ENCODE measurements at places on chromosomes 12 and 14.

DNA sequence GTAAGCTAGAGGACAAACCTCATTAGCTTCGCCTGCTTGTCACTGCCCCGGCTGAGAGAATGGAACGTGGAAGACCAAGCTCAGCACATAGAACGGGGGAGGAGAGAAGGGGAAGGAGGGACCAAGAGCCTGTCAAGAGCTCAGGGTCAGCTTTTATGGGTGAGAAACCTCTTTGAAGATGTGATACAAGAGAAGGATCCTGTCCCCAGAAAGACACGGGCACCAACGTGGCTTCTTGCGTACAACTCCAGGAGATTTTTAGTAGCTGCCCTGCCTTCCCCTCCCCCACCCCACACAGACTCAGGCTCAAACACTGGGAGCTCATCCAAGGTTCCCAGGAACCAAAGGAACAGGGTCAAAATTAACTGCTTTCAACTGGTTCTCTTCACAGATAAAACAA is 34.7 kb downstream of the APPL2 start:
- no peak for DNase-seq

DNA sequence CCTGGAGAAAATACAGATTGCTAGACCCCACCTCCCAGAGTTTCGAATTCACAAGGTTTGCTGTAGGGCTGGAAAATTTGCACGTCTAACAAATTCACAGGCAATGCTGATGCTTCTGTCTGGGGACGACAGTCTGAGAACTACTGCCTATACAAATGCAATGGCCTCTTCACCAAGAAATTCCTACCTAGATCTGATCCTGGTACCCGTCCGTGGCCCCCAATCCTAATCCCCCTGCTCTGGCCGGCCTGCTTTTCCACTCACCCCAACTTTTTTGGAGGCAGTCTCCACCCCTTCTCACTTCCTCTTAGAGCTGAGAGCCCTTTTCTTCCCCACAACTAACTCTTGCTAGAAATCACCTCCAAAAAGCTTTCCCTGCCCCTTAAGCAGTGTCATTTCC is 3.1 kb upstream of the SSH1 start:
- no peak for DNase-seq

GRCh38 chr14:26394150-26394810 is 203.6 kb downstream of the NOVA1 start:
- DNase-seq: no peak

DNA sequence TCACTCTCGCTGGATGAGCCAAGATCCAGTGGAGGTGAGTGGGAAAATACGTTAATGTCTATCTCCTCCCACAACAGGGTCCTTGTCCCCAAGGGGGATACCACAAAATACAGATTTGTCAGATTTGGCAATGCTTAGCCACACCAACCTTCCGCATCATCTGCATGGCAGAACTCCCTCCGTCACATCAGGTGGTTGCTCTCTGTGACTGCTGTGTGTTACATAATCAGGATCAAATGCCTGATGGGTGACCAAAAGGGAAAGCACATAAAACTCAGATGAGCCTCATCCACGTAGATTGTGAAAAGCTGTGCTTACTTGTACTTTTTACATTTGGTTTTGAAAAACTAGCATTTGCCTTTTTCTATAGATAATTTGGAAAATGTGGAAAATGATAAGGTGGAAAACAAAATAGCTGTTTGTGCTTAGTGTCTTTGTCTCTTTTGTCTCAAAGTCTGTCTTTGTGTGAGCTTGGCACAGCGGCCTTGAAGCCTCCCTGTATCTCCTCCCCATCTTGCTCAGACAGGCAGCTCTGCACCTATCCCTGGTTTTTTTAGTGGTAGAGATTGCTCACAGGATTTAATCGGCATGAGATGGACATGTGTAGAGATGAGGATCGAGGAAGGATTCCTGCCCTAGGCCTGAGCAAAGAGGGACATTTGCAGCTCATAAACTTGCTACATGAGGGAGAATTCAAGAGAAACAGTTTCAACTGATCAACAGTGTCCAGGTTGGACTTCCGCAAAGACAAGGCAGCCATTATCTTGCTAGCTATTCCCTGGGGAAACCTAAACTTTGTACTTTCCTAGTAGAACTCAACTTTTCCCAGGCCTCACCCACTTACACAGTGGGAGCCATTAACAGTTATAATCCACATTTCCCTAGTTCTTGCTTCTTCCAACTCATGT is 3.6 kb upstream of the FGF6 start:
- no peak for DNase-seq

DNA sequence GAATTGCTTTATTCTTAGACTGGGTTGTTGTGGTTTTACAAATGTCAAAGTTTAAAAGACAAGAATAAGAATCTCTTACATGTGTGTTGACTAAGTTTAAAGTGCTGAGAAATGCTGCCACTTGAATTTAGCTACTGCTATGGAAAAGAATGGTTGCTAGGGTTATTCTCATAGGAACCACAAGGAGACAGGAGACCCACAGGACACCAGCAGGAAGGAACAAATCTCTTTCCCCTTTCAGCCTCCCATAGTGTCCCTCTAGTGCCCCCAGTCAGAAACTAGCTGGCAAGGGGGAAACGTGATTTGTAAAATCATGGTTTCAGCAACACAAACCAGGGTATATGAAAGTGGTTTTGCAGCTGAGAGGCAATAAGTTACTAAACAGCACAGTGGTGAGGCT is 102.7 kb downstream of the ST8SIA1 start:
- no peak for DNase-seq

DNA sequence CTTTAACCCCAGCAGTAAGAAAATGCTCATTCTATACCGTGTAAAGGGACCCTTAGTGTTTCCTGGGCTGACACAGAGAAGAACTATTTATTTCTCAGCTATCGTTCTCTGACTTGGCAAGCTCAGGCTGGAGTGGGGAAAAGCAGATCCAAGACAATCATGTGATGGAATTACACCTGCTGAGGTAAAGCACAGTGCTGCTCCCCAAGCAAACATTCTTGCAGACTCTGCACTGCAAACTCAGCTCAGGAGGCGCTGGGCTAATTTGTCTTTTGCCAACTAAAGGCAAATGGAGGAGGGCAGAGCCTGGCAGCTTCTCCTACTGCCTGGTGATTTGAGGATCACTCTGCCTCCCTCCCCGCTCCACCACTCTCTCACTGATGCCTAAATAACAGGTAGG is 57.8 kb upstream of the FUT8 start:
- no peak for DNase-seq

- DNase-seq: no peak
These were observed 648 bp downstream of the SNX6 start for GRCh38 chr14:34629344-34629656.

DNA sequence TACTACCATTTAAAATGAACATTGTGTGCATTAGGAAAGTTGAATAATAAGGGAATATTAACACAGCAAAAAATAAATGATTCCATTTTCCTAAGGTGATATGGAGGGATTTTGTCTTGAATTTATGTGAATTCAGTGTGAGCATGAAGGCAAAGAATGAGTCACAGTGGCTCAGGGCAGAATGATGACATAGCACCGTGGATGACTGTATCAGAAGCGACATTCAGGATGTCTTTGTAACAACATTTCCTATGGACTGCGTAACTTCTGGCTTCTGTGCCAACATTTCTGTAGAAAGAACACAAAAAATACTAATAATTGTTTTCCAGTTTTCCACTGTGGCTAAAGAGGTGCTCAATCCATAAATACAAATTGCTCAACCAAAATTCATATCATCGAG is 54.6 kb downstream of the TTC8 start:
- no peak for DNase-seq

- DNase-seq: no peak
These were observed 195.7 kb downstream of the SOX5 start for GRCh38 chr12:23753628-23754365.

- DNase-seq: no peak
These were observed 84.1 kb upstream of the OVCH1 start for GRCh38 chr12:29581631-29582030.

- DNase-seq: no peak
These were observed 89.9 kb downstream of the NT5DC3 start for GRCh38 chr12:103751171-103751570.

DNA sequence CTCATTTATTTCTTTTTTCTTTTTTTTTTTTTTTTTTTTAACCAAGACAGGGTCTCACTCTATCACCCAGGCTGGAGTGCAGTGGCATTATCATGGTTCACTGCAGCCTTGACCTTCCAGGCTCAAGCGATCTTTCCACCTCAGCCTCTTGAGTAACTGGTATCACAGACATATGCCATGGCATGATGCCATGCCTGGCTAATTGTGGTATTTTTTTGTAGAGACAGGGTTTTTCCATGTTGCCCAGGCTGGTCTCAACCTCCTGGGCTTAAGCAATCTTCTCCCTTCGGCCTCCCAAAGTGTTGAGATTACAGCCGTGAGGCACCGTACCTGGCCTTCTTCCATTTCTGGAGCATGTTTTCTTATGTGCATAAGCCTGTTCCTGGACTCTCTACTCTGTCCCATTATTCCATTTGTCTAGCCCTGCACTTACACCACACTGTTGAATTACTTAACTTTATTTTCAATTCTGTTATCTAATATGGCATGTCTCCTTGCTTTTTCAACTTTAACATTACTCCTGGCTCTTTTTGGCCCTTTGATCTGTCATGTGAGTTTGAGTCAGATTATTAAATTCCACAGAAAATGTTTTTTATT is 47.9 kb upstream of the PTGDR start:
- no peak for DNase-seq

DNA sequence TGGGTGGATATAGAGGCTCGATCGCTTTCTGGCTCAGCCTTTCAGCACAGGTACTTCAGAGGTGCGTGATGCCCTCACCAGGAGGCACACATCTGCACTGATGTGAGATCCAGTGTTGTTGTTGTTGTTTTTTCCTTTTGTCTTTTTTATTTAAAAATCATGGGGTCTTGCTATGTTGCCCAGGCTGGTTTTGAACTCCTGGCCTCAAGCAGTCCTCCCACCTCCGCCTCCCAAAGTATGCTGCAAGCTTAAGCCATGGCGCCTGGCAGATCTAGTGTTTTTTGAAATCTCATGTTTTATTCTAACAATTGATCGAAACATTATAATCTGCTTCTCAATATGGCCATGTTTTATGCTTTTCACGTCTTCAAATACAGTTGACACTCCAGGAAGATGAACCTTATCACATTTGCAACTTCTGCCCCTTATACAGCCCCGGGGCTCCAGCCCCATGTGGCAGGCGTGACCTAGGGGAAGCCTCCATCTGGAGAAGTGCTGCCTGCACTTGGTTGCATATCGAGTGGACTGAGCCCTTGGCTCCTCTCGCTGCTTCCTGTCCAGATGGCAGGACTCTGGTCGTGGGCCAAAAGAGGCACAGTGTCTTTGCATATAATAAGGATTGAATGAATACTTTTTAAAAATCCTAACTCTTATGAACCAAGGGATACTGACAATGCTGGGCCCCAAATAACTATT is 71.7 kb downstream of the TRAF3 start:
- no peak for DNase-seq

DNA sequence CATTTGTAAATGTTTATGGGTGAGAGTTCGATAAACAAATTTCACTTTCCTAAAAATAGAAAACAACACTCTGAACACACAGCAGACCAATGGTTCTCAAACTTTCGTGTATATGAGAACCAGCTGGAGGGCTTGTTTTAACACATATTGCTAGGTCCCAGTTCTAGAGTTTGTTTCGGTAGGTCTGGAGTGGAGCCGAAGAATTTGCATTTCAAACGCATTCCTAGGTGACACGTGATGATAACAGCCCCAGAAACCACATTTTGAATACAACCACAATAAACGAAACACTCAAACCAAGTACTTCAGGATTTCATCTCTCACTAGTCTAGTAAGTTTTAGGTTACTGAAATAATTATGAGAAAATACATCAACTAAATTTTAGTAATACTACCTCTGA is 17.1 kb downstream of the SEC23A start:
- no peak for DNase-seq

DNA sequence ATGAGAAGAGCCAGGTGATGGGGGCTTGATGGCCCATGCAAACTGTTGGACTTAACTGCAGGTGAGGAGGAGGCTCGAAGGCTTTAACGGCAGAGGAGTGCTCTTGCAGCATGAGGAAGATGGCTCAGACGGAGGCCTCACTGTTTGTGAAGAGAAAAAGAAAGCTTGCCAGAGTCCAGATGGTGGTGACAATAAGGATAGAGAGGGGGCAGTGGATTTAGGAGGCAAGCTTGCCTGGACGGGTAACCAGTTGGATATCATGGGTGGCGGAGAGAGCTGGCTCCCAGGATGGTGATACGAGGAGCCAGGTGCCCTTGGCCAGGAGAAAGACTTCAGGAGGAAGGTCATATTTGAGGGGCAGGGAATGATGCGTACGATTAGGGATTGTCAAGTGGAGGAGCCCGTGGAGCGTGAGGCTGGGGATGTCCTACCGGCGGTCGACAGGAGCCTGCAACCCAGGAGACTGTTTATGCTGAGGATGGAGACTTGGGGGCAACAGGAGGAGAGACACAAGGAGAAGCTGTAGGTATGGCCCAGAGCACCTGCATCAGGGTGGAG is 71.8 kb downstream of the CACNA1C start:
- no peak for DNase-seq

DNA sequence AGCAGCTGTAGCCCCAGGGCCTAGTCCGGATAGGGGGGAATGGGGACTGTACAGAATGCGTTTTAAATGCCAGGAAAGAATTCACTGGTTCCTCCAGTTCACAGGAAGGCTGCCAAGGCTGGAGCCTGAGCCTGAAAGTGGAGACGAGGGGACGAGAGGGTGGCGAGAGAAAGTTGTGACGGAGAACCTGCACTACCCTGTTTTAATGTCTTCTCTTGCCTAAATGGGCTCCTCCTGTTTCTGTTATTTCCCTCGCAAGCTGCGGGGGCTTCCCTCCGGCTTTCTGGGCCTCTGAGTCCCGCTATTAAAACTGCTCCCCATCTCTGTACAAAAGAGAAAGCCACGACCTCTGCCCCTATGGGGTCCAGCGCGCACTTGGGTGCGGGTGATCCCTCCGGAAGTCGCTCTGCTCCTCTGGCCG is 4.5 kb downstream of the C1QL4 start:
- DNase-seq: no peak

GRCh38 chr14:56338674-56339073 is 220.5 kb downstream of the PELI2 start:
- DNase-seq: no peak

DNA sequence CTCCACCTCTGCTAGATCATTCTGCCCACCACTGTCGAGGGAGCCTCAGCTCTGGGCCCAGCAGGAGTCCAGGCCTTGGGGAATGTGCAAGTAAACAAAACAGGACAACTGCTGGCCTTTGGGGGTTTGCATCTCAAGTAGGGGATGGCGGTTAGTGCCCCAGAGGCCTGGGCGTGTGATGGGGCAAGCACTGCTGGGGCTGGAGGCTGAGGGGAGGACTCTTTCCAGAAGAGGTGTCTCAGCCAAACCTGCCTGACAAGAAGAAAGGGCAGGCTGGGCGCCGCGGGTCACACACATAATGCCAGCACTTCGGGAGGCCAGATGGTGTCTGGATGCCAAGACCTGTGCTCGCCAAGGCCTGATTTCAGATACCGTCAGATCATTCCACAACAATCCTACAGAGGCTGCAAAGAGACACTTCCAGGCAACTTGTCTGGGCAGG is 8.6 kb upstream of the ALDH2 start:
- no peak for DNase-seq

DNA sequence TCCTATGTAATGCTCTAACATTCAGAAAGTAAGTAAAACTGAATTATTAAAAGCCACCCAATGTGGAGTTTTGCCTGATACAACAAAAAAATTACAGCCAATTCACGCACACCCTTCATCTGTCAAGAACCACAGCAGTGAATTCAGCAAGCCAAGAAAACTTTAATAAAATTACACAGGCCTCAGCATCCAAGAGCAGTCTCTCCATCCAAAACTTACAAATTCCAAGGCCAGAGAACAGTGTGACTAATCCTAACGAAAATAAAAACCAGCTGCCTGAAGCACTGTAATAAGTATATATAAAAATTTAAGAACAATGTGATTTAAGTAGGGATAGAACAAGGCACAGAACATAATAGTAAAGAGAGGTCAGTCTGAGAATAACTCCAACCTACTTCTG is 54.2 kb downstream of the SIX6 start:
- no peak for DNase-seq
